ENCODE measurements at places on chromosomes 7 and 10.
A peak's percentile ranks its signal among the peaks of the same experiment; 100 is the strongest.

DNA sequence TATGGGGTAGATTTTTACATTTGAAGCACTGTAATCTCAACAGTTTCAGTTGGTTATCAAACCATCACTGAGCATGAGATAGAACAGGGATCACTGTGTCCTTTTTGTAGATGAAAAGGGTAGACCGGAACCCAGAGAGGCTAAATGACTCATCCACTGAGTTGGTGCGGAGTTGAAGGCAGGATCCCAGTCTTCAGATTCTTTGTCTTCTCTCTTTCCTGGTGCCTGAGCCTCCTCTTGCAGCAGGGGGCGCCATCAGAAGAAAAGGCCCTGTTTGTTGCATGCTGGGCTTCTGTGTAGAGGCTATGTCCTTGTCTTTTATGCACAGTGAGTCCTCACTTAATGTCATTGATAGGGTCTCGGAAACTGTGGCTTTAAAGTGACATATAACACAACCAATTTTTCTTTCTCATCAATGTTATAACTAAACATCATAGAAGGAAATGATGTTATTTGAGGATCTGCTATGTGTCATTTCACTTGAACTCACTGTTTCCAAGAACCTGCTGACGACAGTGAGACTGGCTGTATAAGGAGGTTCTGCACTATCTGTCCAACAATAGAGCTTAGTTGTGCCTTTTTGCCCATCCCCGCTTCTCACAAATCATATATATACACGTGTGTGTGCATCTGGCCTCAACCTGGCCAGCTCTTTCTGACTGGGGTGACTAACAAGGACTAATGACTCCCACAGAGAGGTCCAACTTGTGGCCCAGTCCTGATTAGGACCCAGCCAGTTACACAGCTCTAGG is 14.3 kb downstream of the ZNF282 start:
- DNase-seq: peak; percentile 49

GRCh38 chr10:71854031-71854430 is 3.0 kb upstream of the PSAP start:
- no peak for DNase-seq

- no peak for DNase-seq
These were observed 31.0 kb downstream of the CHST15 start for GRCh38 chr10:124062390-124062789.

GRCh38 chr10:73406846-73407245 is 7.0 kb downstream of the ANXA7 start:
- DNase-seq: no peak

DNA sequence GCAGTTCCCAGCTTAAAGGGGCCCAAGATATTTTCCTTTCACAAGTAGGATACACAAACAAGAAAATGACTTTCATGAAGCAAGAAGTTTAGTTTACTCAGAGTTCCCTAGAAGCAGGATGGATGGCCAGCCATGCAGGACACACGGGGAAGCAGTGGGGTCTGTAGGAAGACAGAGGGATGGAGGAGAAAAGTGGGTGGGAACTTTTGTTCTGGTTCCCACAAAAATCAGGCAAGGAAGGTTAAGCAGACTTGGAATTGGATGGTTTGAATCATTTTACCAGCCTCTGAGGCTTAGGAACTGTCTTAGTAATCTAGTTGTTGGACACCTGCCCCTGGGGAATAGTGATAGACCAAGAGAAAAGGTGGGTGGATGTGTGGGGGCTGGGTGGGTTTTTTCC is 263.3 kb upstream of the VSTM2A start:
- no peak for DNase-seq

GRCh38 chr10:70403483-70404035 is 386 bp upstream of the EIF4EBP2 start:
- no peak for DNase-seq

- no peak for DNase-seq
These were observed 120.3 kb downstream of the FOXP2 start for GRCh38 chr7:114534953-114535352.

- no peak for DNase-seq
These were observed 602.7 kb downstream of the SORCS3 start for GRCh38 chr10:105243825-105244224.

GRCh38 chr7:919924-920341 is 34.5 kb downstream of the ADAP1 start:
- DNase-seq: no peak

- no peak for DNase-seq
These were observed 35.2 kb downstream of the ST7 start for GRCh38 chr7:116988363-116988989.

DNA sequence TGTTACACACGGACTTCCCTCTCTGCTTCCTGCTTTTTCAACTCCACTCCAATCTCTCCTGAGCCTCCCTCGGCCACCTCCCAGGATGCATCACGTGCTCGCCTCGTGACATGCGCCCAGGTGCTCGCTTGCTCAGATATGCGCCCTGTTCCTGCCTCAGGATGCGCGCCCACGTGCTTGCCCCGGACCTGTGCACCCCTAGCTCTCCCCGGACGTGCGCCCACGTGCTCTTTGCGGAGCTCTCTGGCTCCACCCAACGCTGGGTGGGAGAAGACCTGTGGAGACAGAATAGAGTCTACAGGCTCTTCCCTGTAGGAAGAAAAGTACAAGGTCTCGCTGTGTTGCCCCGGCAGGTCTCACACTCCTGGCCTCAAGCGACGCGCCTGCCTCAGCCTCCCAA is 23.1 kb downstream of the PARD3 start:
- DNase-seq: no peak

DNA sequence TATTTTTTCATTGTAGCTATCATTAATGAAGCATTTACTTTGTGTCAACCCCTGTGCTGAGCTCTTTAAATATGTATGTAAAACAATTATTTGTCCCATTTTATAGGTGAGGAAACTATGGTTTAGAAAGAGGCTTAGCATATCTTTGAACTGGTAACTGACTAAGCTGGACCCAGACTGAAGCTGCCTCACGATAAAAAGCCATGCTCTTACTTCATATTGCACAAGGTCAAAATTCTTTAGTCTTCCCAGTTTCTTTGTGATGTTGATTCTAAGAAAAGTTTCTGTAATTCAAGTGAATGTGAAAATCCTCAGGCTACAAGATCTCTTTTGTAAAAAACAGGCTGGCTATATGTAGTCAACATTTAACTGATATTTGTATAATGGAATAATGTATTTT is 46.6 kb upstream of the SLC16A12 start:
- DNase-seq: no peak

DNA sequence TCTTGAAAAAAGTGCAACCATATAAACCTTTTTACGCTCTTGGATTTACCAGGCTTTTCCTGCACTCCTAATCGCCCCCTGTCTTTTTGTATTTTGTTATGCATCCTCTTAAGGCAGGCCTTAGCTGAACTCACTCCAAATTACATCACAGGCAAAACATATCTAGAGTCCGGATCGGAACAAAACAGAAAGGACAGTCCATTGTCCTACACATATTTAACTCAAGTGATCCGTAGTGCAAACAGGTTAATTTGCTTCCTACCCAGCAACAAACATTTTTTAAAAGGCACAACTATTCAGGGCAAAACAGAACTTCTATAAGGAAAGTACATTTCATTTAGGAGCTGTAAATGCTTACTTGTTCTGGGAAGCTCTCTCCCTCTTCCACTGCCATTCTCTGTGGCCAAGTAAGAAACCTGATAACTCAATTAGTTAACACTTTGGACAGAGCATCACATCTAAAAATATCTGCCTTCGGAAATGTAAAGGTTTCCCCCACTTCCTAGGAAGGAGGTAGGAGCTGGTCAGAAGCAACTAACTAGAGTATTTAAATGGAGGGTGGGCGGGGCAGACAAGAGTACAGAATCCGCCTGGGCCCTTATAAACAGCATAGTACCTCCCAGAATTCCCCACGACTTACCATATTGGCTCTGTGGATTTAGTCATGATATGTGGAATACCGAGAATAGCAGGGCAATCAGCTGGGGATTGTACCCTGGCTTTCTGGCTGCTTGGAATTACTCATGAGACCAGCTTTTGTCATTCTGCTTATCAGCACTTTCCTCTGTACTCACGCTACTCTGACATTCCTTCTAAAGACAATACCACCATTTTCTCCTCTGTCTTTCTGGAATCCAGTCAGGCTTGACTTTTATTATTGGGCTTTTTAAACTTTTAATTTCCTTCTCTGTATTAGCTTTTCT is 89.5 kb downstream of the ANK3 start:
- DNase-seq: no peak

DNA sequence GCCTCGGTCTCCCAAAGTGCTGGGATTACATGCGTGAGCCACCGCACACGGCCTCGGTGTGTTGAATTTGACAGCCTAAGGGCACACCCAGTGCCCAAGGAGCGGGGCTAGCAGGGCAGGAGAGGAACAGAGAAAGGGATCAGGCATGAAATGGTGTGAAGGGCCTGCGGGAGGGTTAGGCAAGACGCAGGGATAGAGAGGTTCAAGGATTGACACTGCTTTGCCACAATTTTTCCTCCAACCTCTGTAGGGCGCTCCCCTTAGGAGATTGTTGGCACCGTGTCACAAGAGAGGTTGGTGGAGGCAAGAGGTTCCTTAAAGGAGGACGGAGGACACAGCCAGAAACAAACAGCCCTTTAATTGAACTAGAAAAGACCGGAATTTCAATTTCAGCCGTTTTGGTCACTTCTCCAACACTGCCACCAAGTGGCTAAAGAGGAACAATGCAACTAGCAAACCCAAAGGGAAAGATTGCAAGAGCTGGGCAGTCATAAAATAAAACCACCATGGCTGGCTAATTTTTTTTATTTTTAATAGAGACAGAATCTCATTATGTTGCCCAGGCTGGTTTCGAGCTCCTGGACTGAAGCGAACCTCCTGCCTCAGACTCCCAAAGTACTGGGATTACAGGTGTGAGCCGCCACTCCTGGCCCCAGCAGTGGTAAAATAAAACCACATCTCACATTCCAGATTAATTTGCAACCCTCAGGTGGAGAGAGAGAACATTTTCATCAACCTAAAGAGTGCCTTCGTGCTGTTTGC is 6.9 kb upstream of the CREB3L2 start:
- DNase-seq: no peak

- no peak for DNase-seq
These were observed 71.1 kb downstream of the ZRANB1 start for GRCh38 chr10:125012851-125013528.

DNA sequence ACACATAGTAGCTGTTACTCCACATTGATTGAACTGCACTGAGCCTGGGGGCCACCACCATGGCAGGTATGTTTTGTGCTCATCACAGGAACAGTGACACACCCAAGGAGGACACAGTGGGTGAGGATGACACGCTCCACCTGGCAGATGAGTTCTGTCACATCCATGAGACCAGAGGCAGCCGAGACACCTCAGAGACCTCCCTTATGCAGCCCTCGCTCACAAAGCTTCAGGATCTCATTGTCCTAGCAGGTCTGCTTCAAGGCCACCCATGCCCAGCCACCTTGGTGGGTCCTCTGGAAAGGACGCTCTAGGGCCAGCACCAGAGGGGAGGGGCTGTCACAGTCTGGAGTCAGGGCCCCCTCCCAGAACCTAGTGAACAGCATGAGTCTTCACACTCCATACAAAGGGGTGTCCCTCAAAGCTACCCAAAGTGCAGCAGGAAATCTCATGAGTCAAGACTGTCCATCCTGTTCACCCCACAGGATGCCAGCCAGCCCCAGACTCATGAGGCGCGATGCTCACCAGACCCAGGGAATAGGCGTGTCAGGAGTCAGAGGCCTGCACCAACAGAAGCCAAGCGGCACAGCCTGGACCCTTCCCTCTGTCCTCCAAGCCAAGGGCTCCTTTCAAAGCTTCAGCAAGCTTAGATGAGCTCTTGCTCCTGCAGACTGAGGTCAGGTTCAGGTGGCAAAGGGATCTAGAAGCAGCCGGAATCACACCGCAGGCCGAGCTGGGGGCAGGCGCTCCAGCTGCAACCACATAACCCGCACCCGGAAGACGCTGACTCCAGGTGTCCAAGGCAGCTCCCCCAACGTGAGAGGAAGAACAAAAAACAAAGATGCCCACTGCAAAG is 9.6 kb downstream of the FAM53B start:
- DNase-seq: no peak

GRCh38 chr7:154451480-154452457 is 399.6 kb downstream of the DPP6 start:
- no peak for DNase-seq

DNA sequence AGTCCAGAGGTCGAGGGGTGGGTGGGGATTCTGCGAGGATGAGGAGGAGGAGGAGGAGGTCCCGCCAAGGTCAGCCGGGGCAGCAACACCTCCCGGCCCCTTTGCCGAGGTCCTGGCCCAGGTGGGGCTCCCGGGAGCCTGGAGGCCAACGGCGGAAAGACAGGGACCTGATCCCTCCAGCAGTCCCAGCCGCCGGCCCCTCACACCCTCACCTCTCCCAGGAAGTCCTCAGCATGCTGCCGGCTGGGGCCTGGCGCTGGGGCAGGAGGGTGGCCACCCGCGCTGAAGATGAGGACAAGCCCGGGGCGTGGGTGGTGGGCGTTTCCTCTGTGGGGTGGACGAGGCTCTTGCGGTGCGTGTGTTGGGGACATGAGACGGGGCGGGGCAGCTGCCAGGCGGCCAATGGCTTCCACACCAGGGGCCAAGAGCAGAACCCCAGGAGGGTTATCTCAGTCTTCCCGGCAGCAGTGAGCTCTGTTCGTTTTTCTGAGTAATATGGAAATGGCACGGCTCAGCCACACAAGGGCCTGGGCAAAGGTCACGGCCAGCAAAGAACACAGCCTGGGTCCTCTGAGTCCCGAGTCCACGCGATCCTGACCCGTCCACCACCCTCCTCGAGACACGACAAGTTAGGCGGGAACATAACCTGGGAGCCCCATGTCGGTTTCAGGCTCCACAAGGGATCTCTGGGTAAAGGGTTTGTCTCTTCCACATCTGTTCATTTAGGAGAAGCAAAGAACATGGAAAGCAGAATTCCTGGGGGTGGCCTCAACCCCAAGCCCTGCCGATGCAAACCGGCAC is 82.9 kb upstream of the PDGFA start:
- DNase-seq: no peak

DNA sequence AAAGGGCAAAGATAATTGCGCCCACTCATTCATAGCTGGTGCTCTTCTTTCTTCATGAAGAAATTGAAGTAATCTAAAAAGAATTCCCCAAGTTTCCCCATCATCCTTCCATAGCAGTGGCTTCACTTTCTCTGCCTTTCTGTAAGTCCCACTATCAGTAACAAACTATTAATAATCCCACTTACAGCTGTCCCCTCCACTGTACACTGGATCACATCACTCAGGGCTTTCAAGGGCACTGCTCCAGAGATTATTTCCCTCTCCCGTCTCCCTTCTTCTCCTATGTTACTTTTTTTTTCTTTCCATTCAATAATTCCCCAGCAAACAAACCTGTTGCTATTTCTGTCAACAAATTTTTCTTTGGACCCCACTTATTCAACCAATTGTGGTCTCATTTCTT is 16.2 kb downstream of the DNAJB9 start:
- no peak for DNase-seq

GRCh38 chr7:127650847-127651555 is 993 bp upstream of the SND1 start:
- DNase-seq: no peak

GRCh38 chr7:100827330-100828226 is at the start of gene EPHB4:
Gene EPHB4, minus strand, starts transcription at chr7:100827523. Its CDS starts 493 bp downstream, at chr7:100827030.
- no peak for DNase-seq

DNA sequence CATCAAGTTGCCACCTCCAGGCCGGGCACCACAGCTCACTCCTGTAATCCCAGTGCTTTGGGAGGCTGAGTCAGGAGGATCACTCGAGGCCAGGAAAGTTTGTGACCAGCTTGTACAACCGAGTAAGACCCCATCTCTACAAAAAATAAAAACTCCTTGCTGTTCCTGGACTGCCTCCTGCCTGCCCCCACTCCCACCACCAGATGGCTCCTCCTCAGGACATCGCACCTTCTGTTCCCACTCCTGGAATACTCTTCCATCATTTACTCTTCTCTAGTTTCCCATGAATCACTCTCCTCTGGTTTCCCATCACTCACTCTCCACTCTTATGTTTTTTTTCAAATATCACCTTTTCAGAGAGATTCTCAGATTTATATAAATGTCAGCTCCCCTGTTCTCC is 540.7 kb downstream of the CALN1 start:
- no peak for DNase-seq

Data from stimulated activated CD8-positive, alpha-beta memory T cell treated with anti-CD3 and anti-CD28 coated beads, Interleukin-15, amount 100 ng/mL, for 24 hours (primary cell).